ENCODE measurements at places on chromosomes 11 and 22. TPM values are rescaled to one million over a fixed set of nuclear protein-coding genes. Genes with fewer than 3 reads are reported as not detected.

The RASD2 gene
- total RNA-seq = 1.3 TPM

The DYNC2H1 gene
- total RNA-seq = 8.3 TPM

The OR8D1 gene
- not detected for total RNA-seq

The CABP4 gene
- not detected for total RNA-seq

The KRTAP5-11 gene
- not detected for total RNA-seq

All from A549 treated with DMSO at 1 μM for 4 hours (cell line).